Brain microvascular endothelial cell (primary cell): ENCODE measurements at places on chromosomes 3 and 15.

GRCh38 chr15:71892335-71892734, 82.0 kb downstream of the NR2E3 start:
- no peak for DNase-seq

DNA sequence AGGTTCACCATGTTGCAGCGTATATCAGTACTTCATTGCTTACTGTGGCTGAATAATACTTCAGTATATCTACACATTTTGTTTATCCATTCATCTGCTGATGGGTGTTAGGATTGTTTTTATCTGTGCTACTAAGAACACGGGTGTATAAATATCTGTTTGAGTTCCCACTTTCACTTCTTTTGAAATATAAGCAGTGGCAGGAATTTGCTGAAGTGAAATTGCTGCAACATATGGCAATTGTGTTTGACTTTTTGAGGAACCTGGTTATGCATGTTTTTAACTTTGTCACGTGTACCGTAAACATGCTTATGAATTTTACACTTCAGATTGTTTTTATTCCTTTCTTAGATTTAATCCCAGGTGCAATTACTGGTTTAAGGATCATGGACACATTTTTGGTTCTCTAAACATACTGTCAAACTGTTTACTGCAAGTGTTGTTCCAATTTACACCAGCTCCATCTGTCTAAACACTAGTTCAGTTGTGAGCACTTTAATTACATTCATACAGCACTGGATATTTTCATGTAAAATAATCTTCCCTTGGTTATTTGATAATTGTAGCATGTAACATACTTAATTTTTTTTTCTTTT, 23.1 kb downstream of the TRAK1 start:
- DNase-seq, result no peak

GRCh38 chr3:16801698-16802097, 83.1 kb upstream of the PLCL2 start:
- DNase-seq, result no peak

DNA sequence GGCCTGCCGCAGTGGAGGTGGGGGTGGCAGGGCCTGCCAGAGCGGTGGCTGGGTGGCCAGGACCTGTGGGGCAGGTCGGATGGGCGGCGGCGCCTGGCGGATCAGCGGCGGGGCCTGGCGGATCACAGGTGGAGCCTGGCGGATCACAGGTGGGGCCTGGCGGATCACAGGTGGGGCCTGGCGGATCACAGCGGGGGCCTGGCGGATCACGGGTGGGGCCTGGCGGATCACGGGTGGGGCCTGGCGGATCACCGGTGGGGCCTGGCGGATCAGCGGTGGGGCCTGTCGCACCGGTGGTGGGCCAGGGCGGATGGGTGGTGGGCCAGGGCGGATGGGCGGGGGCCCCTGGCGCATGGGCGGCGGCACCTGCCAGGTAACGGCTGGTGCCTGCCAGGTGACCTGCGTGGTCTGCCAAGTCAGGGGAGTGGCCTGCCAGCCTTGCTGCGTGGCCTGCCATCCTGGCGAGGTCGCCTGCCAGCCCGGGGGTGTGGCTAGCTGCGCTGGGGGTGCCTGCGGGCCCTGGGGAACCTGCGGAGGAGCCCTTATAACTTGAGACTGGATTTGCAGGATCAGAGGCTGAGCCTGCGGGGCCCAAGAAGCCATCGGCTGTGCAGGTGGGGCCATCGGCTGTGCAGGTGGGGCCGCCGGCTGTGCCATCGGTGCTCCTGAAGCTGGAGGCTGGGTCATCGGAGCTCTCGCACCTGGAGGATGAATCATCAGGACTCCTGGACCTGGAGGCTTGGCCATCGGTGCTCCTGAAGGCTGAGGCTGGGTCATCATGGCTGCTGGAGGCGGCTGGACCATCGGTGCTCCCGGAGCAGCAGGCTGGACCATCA, 1.3 kb downstream of the MAGEL2 start:
- DNase-seq, result no peak

GRCh38 chr3:72068621-72069020, 283.7 kb upstream of the PROK2 start:
- no peak for DNase-seq

GRCh38 chr3:108175352-108175751, 46.9 kb downstream of the IFT57 start:
- no peak for DNase-seq

GRCh38 chr3:183224180-183224970, 28.7 kb upstream of the B3GNT5 start:
- DNase-seq, result no peak

DNA sequence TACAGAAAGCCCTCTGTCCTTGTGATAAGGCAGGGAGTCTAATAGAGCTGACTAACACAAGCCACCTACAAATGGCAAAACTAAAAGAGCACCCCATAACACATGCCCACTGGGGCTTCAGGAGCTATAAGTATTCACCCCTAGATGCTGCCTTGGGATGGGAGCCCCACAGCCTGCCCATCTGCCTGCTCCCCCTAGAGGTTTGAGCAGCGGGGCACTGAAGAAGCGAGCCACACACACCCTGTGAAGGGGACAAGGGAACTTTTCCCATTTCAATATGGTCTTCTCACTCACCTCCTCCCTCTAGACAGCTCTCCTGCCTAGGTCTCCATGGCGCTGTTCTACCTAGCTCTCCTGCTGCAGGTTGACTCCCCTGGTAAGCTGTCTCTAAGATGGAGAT, 261.0 kb downstream of the SHQ1 start:
- no peak for DNase-seq

DNA sequence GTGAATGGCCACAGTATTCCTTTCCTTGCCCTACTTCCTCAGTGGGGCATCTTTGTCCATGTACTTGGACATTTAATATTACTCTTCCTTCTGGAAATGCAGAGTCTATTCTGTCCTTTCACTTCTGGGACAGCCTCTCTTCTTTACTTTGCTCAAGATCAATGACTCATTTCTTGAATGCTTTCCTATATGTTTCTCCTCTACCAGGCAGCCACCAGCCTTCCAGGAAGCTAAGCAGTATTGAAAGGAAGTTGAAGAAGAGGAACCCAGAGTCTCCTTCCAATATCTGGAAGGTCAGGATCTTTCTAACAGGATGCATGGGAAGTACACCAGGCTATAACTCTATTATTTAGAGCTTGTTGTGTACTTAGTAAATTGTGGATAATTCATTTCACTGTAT, 182.8 kb downstream of the CD47 start:
- no peak for DNase-seq

GRCh38 chr3:117322866-117323265, 613.3 kb downstream of the TUSC7 start:
- DNase-seq, result no peak

DNA sequence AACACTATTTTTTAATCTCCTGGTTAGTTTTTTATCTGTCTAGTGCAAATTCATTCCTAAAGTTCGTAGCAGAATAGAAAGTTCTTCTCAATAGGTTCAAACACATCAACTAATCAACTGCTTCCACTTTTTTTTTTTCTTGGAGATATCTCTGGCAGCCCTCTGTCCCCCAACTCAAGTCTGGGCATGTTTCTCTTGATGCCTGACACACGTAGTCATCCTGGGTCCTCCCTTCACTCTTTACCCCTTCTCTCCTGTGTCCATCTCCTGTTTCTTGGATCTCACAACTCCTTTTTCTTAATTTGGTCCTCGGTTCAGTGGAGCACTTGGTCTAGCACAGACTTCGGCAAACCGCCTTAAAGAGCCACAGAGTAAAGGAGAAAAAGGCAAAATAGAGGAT, 14.4 kb downstream of the TNFAIP8L3 start:
- DNase-seq, result no peak

DNA sequence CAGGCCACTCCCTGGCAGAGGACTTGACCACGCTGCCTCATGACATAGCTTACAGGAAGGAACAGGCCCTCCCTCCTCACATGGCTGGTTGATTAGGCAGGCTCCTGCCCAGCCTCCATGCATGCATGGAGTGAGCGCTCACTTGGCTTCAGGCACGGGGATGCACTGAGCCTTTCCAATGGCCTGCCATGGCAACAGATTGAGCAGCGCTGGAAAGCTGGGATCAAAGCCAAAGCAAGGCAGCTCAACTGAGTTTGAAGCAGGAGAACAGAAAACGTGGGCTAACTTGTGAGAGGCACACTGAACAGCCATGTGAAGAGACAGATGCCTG, 5.9 kb upstream of the GRAMD2A start:
- peak; percentile 29 for DNase-seq

GRCh38 chr3:54507876-54508460, 385.6 kb downstream of the CACNA2D3 start:
- no peak for DNase-seq

GRCh38 chr3:48588230-48588629, 6.9 kb downstream of the COL7A1 start:
- DNase-seq, result no peak

GRCh38 chr3:56389183-56389830, 79.0 kb downstream of the ERC2 start:
- DNase-seq, result no peak

DNA sequence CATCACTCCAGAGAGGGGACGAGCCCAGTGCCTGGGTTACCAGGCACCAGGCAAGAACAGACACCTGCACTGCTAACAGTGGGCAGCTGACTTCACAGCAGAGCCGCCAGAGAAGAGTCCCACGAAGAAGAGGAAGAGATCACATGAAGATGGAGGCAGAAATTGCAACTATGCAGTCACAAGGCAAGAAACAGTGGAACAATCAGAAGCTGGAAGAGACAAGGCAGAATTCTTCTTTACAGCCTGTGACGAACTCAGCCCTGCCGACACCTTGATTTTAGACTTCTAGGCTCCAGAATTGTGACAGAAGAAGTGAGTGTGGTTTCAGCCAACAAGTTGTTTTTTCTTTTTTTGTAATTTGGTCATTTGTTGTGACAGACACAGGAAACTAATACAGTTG, 59.2 kb downstream of the IL12A start:
- DNase-seq, result no peak

DNA sequence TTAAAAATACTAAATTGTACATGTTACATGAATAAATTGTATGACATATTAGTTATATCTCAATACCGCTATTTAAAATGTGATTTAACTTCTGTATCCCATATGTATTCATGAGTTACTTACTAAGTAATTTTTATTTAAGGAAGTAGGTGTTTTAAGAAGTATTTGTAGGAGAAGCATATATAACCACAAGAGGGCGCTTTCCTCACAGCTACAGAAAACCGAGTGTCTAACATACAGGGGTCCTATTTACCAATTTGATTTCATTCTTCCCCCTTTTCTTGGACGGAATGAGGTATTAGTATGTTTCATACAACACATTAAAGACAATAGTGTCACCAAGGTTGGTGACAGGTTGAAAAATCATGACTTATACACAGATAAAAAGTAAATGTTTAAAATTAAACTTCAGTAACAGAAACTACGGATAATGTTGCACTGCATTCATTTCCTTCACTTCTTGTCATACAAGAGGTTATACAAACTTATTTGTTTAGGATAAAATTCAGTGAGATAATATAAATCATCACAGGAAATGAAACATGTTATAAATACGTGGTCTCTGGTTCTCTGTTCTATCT, 253.6 kb downstream of the MAGI1 start:
- peak; percentile 39 for DNase-seq

DNA sequence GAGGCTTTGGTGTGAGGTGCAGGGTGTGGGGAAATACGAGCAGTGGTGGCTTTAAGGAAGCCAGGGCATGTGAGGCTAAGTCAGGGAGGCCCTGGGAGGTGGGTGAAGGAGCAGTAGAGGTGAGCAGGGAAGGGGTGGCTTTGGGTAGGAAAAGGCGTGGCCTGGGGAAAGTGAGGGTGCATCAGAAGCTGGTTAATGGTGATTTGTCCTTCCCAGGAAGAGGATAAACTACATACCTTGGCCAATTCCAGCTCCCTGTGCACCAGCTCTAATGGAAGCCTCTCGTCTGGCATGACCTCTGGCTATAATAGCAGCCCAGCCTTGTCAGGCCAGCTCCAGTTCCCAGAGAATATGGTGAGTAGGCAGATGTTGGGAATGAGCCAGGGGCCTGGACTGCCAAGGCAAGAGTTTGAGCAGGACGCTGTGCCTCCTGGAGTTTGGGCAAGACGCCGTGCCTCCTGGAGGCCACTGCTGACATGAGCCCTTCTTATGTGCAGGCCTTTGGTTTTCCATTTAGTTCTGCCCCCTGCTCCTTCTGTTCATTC, 41.3 kb downstream of the CDAN1 start:
- DNase-seq, result no peak

DNA sequence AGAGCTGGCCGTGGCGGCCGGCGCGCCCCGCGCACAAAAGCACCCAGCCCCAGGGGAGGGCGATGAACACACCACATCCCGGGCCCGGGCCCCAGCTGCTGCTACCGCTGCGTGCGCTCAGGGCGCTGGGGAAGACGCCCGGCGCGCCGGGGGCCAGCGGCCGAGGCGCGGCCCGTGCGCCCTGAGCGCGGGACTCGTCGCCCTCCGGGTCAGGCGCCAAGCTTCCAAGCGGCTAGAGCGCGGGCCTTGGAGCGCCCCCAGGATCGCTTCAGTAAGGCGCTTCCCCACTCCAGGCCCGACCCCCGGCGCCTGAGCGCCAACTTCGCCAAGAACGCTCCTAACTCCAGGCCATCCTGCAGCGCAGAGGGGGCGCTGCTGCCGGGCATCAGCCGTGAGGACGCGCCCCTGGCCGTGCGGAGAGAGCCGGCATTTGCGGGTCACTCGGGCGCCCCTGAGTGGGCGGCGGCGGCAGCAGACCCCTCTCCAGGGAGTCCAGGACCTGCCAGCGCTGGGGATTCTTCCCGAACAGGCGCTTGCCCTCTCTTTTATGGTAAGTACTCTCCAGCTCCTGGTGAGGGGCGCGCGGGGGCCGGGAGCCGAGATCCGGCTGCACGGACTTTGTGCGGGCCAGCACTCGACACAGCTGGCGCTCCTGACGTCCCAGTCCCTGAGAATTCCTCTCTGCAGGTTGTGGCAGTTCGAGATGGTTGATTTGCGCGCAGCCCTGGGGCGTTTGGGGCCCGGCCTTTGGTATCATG, 475 bp downstream of the SPSB4 start:
- no peak for DNase-seq

GRCh38 chr15:73366766-73367623, 1.8 kb downstream of the HCN4 start:
- no peak for DNase-seq

DNA sequence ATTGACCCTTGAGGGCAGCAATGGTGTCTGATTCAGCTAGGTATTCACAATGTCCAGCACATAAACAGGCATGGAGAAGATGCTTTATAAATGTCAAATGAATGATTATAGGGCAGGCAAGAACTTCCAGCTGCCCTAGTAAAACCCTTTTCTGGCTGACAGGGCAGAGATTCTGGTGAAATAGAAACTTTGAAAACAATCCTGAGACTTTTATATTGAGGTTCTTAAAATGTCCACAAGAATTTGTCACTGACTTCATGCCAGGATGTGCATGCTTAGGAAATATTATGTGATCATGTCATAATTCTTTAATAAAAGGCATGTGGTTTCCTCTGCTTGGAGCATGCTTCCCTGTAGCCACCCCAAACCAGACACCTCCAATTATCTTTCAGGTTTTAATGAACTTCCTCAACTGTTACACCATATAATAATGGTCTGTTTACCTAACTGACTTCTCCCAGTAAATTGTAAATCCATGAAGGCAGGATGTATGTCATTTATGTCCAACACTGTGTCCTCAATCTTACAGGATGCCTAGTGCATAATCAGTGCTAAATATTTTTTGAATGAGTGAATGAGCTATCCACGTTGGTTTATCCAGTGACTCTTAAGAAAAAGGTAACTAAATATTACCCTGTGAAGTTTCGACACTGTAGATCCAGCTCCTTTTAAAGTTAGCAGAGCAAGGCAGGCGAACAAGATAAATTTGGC, 43.4 kb upstream of the CLRN1 start:
- peak; percentile 6 for DNase-seq

- DNase-seq, result peak; percentile 71
Observed at GRCh38 chr15:70488002-70488605, 275.3 kb downstream of the UACA start.
